ENCODE measurements at places on chromosomes 13 and 19.

DNA sequence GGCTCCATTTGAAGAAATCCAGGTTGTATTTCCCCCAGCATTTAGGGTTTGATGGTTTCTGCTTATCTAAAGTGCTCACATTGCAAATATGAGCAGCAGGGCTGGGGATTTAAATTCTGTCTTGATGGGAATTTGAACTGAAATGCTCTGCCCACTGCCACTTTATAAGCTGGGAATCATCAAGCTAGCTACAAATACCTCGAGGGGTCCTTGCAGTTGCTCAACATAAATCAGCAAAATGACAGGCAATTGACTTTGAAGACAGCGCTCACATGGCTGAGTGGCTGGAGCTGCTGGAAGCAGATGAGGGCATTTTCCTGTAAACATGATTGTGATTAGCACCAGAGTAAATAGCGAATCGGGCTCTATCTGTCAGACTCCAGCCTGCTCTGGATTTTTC, 39.4 kb upstream of the MEDAG start:
- no peak for DNase-seq

DNA sequence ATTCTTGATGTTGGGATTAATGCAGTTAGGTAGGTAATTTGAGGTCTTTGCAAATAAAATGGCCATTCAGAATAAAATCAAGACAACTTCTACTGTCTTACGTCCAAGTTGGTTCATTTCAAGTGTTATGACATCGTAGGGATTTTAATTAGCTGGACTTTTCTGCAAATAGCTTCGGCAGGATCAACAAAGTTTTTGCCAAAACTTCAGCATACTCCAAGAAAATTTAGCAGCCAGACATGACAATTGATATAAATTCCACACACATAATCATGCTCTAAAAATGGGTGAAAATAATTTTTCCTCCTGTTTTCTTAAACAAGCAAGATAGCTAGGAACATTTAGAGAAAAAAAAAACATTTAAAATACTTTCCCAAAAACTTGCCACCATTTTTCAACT, 158.8 kb downstream of the RGCC start:
- no peak for DNase-seq

DNA sequence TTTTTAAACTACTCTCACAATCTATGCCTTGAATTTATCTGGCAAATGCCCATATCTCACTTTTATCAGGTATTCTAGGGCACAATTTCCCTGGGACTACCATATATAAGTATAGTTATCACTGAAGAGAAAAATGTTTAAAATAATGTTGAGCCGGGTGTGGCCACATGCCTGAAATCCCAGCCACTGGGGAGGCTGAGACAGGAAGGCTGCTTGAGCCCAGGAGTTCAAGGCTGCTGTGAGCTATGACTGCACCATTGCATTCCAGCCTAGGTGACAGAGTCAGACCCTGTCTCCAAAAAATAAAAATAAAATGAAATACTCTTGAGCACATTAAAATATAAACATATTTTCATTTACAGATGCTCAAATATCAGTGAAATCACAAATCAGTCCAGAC, 4.1 kb downstream of the KATNAL1 start:
- no peak for DNase-seq

DNA sequence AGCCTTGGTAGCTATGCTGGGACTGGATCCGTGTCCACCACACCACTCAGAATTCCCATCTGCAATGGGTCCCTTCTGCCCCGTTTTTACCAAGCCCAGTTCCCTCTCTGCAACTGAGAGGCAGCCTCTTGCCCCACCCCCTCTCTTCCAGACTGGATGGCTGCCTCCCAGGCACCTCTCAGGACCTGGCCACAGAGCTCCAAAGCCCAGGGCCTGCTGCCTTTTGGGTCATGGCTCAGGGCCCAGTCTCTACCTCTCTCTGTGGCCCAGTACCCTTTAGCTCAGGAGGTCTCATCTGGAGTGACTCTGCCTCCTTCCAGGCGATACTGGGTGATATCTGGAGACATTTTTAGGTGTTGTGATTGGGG, 10.3 kb upstream of the ZBTB7A start:
- no peak for DNase-seq

- DNase-seq = peak; percentile 59
Measured at GRCh38 chr13:114142640-114143490, 10.4 kb upstream of the RASA3 start.

DNA sequence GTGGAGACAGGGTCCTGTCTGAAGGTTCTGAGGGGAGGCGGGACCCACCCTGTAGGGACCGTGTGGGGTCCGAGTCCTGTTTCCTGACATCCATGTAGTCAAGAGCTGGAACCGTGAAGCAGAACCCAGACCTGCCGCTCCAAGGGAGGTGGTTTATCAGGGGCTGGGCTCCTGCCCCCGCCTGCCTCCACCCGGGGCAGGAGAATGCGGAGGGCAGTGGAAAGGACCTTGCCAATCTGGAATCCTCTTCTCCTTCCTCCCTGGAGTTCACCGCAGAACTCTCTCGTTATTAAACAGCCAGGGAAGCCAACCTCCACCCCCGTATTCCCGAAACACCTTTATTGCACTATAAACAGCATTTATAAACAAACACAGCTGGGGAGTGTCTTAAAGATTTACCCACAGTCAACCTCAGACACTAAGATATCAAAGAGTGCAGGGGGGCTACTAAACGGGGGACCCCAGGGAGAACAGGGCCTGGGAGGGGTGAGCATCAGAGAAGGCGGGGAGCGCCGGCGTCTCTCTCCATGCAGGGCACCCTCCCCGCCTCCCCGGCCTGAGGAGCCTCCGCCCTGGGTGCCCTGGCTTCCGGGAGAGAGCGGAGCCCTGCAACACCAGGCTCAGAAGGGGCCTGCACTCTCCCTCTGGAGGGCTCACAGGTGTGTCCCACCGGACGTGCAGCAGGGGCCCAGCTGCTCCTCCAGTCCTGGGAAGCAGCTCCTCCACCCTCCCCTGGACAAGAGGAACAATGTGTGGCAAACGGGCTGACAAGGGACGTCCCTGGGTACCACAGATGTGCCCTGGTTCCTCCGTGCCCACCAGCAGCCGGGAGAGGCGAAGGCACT, 3.6 kb downstream of the C2CD4C start:
- DNase-seq = no peak

DNA sequence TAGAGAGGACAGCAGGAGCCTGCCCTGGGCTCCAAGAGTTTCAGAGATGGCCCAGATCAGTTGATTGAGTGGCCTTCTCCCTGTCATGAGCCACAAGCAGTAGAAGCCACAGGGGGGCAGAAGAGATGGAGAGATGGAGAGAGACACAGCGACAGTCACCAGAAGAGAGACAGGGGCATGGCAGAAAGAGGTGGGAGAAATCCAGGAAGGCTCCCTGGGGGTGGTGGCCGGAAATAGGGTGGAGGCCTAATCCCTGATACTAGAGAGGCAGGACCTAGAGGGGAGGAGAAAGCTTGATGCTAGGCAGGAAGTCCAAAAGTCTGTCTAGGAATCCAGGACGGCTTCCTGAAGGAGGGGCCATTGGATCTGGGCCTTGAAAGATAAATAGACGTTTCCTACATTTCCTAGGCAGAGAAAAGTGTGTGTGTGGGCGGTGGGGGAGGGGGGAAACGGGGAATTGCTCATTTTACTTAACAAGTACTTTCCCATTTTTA, 9.6 kb upstream of the TPM4 start:
- DNase-seq = no peak

DNA sequence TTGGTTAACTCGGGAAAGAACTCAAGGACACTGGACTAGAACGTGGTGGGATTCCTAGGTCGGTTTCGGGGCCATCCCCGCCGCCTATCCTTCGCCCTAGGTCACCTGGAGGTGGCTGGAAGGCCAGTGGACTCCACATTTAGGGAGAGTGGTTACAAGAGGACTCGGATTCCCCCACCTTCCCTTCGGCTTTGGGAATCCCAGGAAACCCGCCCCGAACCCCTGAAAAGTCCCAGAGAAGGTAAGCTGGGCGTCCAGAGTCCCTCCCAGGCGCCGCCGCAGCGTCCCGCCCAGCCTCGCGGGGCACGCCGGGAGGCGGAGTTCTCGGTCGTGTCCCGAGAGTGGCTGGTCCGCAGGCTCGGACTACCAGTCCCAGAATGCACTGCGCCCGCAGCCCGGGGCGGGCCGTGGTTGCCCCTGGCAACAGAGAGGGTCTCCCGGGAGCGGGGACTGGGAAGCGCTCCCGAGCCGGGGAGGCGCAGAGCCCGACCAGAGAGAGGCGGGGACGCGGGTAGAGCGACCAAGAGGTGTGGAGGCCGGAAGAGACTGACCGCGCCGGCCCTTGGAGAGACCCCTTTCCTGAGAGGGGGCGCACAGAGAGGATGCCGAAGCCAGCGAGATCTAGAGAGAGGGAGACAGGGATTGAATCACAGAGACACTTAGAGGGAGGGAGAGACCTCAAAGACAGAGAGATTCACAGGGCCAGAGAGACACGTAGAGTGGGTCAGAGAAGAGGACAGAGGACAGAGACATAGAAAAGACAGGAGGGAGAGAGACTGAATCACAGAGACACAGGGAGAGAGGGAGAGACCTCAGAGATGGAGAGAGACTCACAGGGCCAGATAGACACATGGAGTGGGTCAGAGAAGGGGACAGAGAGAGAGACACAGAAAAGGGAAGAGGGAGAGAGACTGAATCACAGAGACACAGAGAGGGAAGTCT, 2.6 kb upstream of the PRKCG start:
- peak; percentile 74 for DNase-seq

- no peak for DNase-seq
Measured at GRCh38 chr13:28045861-28046260, 54.5 kb downstream of the FLT3 start.
